Stimulated activated CD4-positive, alpha-beta T cell treated with anti-CD3 and anti-CD28 coated beads, Interleukin-1b, Interleukin-23, amount 100 ng/mL, for 1 hour (primary cell): ENCODE measurements at places on chromosomes 12 and 14.

DNA sequence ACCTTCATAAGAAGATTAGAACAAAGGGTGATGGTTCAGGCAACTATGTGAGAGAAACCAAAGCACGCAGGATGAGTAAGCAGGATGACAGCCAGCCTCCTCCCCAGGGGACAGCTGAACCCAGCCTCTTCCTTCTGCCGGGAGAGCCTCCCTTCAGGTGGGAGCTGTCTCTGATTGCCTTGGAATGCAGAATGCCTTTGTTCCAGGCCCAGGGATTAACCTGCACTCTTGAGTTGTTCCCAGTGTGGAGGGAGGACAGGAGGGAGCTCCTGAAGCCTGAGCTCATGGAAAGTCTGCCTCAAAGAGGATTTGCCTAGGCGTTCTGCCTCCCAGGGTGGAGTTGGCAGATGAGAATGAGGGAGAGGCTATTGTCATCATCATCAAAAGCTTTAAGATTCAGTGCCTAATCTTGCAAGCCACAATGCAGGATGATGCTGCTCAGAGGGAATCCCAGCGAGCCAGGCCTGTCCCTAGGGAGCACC lies 3.6 kb upstream of the KRT6A start:
- no peak for DNase-seq

GRCh38 chr12:69925291-69925690 lies 100.3 kb downstream of the MYRFL start:
- DNase-seq = no peak

DNA sequence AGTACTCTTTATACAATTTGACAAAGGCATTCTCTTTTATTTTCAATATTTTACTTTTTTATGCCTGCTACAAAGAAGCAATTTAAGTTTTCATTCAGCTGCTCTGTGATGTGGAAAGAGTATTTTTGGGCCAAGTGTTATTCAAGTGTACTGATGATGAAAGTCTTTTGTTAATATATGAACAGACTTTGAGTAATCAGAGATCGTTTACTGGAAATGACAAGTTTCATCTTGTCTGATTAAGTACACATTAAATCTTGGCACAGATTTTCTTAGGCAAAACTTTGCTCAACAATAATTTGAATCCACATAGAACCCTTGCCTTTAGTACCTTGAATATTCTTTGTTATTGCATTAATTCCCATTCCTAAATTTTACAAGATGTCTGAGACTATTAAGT lies 13.3 kb upstream of the PZP start:
- no peak for DNase-seq

DNA sequence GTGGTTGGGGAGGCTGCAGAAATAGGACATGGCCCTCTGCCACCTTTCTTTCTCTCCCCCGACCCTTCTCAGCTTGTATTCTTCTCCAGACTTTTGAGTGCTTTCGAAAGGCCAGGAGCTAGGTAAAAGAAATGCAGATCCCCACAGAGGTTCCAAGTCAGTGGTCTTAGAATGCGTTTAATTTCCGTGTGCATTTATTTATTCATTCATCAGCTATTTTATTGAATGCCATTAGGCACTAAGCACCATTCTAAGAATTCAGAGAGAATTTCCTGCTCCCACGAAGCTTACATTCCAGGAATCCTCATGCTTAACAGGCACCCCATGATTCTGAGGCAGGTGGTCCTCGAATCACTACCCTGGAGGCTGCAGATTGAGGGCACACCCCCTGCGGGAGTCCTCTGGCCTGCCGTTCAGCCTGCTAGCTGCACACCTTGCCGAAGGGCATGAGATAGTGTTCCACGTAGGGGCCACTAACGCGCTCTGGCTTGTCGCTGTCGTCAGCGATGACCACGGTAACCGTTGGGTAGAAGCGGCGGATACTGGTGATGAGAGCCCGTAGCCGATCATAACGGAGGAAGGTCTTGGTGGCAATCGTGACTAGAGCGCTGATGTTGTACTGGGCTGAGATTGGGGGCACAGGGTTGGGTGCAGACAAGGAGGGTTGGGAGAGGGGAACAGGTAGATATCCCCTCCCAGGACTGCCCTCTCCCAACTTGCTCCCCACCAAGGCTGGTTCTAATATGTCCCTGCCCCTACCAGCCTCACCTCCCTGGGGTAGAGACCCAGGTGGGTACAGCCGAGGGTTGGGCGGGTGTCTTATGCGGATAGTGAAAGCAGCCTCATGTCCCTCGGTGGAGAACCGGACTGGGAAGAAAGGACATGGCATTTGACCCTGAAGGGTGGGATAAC lies 4.5 kb downstream of the B4GALNT1 start:
- no peak for DNase-seq

- DNase-seq = no peak
Measured at GRCh38 chr12:57027011-57027804, 10.9 kb upstream of the TAC3 start.

- DNase-seq = peak; percentile 22
Measured at GRCh38 chr12:44875954-44876543, at the start of gene NELL2. TSS of gene NELL2 (minus strand) at chr12:44876315. CDS start at chr12:44875869, 446 bp downstream.

- DNase-seq = no peak
Measured at GRCh38 chr12:65126482-65126881, 5.4 kb upstream of the WIF1 start.

GRCh38 chr14:72916174-72916573 lies 10.1 kb upstream of the DCAF4 start:
- DNase-seq = no peak

- DNase-seq = no peak
Measured at GRCh38 chr12:21938879-21939278, 2.3 kb downstream of the ABCC9 start.

GRCh38 chr14:102249041-102249440 lies 55.9 kb downstream of the MOK start:
- no peak for DNase-seq

DNA sequence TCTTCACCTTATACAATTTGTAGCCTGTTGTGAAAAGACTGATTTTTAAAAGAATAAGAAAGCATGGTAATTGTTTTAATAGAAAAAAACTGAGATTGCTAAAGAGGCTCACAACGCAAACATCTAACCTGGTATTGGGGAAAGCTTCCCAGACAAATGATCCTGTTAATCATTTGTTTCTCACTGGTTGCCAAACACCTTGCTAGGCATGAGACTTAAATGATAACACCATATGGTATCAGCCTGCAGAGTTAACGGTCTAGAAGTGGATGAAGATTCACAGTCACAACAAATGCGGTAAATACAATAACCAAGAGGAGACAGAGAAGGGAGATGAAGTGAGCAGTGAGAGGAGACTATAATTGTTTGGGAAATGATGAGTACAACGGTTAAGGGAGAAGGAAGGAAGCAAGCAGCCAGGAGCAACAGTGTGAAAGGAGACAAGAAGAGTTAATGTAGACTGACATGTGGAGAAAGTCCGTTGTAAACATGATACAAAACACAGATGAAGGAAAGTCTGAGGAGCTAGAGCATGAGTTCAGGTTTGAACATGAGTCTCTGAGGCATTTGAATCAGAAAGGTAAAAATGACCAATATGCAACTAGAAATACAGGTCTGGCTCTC lies 19.8 kb downstream of the GXYLT1 start:
- no peak for DNase-seq

GRCh38 chr12:2583091-2583497 lies 211.7 kb upstream of the FKBP4 start:
- no peak for DNase-seq

- no peak for DNase-seq
Measured at GRCh38 chr12:30269496-30269895, 426.2 kb downstream of the IPO8 start.

- no peak for DNase-seq
Measured at GRCh38 chr14:105315941-105316576, 1.5 kb downstream of the PACS2 start.

DNA sequence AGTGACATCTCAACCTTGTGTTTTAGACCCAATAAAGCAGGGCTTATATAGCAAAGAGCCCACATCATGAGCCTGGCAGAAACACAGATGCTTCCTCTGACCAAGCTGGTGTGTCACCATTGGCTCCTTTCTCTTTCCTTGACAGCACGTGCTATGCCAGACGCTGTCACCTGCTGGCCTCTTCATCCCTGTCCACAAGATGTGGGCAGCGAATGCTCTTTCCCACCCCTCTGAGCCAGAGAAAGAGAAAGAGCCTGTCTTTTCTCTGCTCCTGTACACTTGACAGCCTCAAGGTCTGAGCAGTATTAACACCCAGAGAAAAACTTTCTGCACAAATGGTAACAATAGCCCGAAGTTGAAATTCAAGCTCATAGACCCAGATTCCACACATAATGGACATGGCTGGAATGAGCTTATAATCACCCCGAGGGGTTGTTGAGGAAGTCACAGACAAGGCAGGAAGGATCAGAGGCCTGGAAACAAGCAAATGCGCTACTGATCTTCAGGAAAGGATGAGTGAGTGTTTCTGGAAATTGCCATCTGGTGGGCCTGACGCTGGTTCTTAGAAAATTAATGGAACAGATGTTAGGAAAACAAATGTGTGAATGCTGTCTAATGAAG lies 8.9 kb downstream of the TGFB3 start:
- no peak for DNase-seq

- no peak for DNase-seq
Measured at GRCh38 chr12:68425998-68426397, 93.8 kb upstream of the MDM1 start.

DNA sequence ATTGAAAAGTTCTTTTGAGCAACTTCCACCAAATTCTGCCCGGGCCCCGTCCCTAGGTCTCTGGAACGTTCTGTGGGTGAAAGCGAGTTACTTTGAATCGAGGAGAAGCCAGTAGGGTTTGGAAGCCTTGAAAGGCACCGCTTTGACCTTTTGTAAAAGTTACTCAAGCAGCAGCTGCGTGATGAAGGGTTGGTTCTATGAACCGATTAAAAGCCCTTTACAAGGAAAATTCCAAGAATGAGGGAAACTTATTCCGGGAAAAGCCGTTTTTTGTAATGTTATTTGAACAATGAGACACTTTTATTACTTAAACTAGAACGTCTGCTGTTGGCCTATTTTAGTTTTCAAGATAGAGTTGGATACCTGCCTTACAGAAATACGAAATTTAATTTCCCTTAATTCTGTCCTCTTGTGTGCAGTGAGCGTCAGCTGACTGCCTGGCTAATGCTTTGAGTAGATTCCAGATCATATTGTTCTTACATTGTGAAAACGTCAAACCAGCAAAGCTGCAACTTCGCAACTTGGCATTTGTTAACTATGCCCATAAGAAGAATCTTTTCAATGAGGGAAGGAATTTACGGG lies 906 bp downstream of the LARP4 start:
- no peak for DNase-seq
